IMR-90 (cell line): ENCODE measurements at places on chromosomes 7 and 10.
A peak's percentile ranks its signal among the peaks of the same experiment; 100 is the strongest.

GRCh38 chr10:101032637-101033224 lies 1.7 kb downstream of the SFXN3 start:
- DNase-seq = peak; percentile 91

DNA sequence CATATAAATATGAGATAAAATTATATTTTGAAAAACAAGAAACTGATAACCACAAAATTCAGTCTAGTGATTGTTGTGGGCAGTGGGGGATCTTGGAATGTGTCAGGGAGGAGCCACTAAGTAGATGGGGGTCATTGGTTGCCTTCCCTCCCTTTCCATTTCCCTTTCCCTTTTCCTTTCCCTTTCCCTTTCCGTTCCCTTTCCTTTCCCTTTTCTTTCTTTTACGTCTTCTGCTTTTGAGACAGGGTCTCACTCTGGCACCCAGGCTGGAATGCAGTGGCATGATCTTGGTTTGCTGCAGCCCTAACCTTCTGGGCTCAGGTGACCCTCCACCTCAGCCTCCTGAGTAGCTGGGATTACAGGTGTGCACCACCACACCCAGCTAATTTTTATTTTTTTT lies 51.0 kb downstream of the DYNC2I1 start:
- DNase-seq = no peak

DNA sequence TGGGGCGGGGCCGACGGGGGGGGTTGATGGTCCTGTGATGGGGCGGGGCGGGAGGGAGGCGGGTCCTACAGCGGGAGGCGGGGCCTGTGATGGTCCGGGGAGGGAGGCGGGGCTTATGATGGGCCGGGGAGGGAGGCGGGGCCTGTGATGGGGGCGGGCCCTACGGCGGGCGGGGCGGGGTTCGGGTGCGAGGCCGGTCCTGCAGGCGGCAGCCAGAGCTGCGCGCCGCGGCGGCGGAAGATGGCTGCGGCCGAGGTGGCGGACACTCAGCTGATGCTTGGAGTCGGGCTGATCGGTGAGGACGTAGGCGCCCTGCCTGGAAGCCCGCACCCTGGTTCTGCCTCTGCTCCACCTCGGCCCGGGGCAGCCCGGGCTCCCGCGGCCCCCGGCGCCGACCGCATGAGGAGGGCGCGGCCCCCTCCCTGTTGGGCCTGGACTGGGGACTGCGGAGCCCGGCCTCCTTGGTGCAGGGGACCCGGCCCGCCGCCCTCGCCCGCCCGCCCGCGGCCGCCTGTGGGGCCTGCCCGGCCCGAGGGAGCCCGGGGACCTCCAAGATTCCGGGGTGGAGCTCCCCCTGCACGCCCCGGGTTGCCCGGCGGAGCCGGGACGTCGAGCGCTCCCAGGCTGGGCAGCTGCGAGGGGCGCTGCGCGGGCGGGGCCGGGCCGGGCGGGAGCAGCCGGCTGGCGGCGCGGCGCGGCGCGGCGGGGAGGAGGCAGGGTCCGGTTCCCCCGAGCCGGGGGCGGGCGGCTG lies at the start of gene DENND10:
Gene DENND10, plus strand, starts transcription at position 211 of the 751 bp plus-strand sequence. Its CDS starts 30 bp downstream, at position 241.
- peak; percentile 72 for DNase-seq

DNA sequence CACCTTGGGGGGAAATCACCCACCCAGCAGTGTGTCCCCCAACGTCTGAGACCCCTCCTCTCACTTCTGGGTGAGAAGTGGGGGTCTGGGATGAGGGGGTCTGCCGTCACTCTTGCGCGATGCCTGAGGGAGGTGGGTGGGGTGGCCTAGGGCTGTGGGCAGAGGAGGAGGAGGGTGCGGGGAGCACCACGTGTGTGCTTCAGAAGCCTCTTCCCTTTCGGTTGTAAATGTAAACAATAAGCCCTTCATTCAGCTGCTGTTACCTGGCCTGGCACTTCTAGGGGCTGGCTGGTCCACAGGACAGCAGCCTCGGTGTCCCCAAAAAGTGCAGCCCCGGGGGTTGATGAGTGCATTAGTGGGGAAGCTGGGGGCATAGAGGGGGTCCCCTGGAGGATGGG lies 1.3 kb downstream of the CLIP2 start:
- no peak for DNase-seq

DNA sequence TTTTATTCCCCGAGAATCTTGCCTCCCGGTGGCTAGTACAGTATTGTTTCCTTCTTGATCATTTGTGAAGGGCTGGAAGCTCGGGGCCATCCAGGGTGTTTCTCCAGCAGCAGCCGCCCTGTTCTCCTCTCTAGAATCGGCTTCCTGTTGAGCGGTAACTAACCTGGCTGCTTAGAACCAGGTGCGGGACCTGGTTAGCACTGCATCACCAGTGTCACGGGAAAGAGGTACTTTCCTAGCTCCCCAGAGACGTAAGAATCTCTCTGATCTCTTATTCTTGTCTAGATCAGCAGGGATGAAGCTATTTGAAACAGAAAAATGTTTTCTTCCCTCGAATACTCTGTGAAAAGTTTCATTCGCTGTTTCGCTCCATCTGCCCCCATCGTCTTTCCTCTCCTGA lies 239.2 kb downstream of the CELF2 start:
- DNase-seq = no peak

DNA sequence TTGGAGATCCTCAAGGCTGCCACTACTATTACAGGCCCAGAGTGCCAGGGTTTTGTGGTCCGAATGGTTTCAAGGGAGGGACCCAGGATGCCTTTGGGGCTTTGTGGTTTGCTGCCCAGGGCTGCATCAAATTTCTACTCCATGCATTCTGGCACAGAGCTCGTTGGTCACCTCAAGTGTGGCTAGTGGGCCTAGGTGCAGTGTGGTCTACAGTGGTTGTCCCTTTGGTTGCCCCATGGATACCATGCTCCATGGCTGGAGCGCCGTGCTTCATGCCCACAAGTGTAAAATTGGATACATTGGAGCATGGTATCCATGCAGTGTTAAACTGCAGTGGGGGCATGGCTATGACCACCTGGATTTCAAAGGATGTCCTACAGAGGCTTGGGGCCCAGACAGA lies 5.4 kb upstream of the PRF1 start:
- no peak for DNase-seq
